ENCODE measurements at places on chromosomes 16 and 17.

GRCh38 chr16:4612977-4613635 is 1.6 kb downstream of the UBALD1 start:
- no peak for DNase-seq

GRCh38 chr16:35735403-35736251 is 2276.2 kb downstream of the TP53TG3F start:
- no peak for DNase-seq

DNA sequence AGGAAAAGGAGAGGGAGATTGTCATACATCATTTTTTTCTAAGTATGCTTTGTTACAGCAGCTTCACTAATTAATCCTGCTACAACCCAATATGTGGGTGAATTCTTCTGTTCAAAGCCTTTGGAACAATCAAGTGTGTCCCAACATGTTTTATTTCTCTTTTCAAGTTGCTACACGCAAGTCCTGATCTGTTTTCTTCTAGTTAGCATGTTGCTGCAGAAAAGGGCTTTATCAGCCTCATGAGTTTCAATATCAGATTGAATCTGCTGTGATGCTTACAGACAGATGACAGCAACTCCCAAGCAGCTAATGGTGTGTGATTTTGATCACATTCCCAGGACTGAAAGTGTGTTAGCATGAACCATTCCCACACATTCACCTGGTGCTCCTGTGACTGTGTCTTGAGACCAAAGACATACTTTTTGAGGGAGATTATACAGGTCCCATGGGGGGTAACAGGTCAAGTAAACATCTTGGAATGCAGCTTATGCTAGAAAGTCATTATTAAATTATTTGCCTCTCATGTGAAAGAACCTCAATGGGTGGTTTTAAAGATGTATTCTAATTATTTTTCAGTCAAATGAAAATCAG is 96.9 kb upstream of the KCNJ16 start:
- no peak for DNase-seq

- DNase-seq: no peak
These were observed 23.4 kb downstream of the MYO18A start for GRCh38 chr17:29156781-29157180.

GRCh38 chr17:82366749-82367148 is 4.8 kb upstream of the UTS2R start:
- DNase-seq: no peak

DNA sequence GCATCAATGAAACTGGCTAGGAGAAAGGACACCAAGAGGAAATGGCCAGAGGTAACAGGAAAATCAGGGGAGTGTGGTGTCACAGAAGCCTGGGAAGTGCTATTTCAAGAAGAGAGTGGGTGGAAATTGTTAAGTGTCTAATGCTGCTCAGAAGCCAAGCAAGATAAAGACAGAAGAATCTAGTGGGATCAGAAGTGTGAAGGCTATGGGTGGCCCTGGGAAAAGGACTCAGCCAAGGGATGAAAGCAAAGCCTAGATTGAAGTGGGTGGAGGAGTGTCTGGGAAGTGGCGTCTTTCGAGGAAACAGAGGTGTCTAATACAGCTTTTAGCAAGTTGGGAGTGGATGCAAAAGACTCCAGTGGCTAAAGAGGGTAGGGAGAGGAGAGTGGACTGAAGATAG is 13.4 kb downstream of the PDZD9 start:
- DNase-seq: no peak

- DNase-seq: no peak
These were observed 51.2 kb downstream of the SOX9 start for GRCh38 chr17:72171703-72172667.

DNA sequence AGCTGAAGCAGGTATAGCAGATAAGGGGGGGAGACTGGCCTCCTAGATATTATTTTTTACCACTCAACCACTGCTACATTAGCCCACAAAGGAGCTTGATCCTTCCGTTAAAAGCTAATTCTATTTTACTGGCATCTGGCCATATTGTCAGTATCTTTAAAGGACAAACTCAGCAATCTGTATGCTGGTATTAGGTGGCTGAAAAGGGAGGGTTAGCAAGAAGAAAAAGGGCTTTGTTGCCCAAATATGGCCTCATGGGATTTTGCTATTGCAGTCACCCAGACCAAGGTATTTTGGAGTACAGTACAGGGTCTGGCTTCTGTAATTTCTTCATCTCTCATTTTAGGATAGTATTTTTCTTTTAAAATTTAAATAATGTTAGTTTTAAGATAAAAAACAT is 14.4 kb downstream of the RFWD3 start:
- DNase-seq: no peak

DNA sequence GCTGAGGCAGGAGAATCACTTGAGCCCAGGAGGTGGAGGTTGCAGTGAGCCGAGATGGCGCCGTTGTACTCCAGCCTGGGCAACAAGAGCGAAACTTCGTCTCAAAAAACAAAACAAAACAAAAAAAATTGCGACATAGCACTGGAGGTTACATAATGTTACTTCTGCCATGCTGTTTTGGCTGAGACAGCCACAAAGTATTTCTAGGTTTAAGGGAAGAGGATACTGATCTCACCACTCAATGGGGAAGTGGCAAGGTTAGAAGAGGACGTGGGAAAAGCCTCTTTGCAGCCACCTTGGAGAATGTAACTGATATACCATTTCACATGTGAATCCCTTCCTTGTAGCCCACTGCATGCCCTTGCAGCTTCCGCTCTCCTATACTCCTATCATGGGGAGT is 131.2 kb upstream of the NLRP1 start:
- no peak for DNase-seq

- no peak for DNase-seq
These were observed 54.8 kb downstream of the NFAT5 start for GRCh38 chr16:69620573-69620972.

DNA sequence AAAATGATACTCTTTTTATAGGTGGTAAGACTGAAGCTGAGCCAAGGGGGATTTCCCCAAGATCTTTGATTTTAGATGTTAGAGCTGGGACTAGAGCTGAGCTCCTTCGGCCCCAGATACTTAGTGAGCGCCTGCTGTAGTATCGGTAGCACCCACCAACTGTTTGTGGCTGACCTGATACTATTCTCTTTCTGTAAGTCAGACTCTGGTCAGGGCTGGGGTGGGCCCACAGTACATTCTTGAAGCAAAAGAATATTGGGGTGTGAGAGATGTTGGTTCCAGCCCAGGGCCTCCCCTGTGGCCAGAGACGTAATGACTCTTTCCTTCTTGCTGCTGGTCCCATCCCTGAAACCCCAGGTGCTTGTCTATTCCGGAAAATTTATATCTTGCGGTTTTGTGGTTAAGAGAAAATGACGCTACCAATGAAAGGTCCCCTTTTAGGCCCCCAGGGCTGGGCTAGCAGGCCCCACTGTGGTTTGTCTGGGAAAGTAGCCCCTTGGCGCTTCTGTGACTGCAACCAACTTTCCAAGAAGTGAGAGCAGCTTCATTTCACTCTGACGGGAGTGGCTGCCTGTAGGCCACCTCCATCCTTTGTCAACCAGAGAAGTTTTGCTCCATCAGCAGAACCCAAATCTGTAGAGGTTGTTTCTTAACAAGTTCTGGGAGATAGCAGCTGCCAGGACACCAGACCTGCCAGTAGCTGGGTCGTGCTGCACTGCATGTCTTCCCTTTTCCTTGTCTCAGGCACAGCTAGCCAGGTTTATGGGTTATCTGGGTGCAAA is 86.4 kb upstream of the LGALS9 start:
- DNase-seq: peak; percentile 67

GRCh38 chr16:2023092-2024031 is 3.3 kb upstream of the NHERF2 start:
- DNase-seq: peak; percentile 96

- no peak for DNase-seq
These were observed 14.3 kb downstream of the ZP2 start for GRCh38 chr16:21197112-21197511.

DNA sequence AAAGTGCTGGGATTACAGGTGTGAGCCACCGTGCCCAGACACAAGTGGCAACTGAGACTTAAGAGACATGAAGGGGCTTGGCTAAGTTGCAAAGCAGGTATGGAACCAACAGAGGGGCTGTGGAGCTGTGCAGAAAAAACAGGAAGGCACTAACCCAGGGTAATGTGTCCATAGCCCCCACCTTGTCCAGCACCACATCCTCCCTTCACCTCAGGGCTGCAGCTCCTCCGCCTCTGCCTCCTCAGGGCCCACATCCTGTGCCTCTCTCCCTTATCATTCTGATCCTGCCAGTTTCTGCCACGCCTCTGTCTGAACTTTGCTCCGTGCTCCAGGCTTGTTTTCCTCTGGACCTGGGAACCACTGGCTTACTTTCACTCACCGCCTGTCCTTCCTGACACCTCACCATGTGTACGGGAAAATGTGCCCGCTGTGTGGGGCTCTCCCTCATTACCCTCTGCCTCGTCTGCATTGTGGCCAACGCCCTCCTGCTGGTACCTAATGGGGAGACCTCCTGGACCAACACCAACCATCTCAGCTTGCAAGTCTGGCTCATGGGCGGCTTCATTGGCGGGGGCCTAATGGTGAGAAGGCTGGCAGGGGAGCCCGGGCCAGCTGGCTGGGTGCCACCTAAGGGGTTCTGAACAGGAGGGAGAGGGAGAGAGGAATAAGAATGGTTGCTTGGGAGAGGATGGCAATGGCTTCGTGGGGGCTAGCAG is at the start of gene TM4SF5:
Gene TM4SF5, plus strand, starts transcription at position 368 of the 716 bp plus-strand sequence. Its CDS starts 37 bp downstream, at position 405.
- no peak for DNase-seq

DNA sequence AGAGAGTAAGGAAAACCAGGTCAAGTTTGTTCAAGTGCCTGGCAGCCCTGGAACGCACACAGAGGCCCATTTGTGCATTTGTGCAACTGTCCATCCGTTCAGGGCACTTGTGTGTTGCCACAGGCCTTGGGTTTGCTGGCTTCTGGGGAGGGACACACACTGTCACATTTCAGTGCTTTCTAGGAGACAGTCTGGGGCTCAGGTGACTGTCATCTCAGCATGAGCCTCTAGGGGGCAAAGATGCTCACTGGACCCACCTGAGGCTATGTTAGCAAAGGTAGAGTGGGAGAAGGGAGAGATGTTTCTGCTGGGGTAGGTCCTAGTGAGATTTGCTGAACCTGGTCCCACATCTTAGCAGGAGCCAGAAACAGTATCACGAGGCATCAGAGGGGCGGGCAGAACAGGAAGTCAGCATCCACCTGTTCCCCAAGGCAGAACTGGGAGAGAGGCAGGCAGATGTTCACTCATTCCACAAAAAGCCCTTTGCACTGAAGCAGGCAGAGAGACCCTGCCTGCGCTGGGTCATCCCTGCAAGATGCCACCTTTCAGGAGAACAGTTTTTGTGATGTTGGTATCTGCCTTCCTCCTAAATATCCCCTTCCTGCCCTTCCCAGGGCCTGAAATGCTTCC is 48.5 kb downstream of the RAI1 start:
- no peak for DNase-seq

DNA sequence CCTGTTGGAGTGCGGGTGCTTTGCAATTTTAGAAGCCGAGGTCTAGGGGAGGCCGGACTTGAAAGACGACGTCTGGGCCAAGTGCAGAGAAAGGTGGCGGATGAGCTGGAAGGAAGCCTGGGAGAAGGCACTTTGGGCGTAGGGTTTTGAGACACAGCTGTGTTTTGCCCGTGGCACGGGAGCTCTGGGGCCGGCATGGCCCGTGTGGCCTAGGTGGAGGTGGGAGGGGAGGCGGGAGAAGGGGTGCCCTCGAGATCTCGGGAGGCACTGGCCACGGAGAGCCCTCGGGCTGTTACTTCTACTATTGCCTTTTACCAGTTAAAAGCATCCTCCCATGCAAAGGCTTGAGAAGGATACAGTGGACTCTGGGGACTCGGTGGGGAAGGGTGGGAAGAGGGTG is 161.9 kb downstream of the FOXL1 start:
- no peak for DNase-seq

- DNase-seq: no peak
These were observed 12.5 kb downstream of the CALCOCO2 start for GRCh38 chr17:48843187-48843900.

DNA sequence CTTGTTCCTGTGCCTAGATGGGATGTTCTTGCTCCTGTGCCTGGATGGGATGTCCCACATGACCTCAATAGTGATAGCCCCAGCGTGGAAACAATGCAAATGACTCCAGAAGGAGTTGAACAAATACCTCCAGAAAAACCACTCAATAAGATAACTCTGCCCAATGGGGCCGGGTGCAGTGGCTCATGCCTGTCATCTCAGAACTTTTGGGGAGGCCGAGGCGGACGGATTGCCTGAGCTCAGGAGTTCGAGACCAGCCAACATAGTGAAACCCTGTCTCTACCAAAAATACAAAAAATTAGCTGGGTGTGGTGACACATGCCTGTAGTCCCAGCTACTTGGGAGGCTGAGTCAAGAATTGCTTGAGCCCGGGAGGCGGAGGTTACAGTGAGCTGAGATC is 15.2 kb upstream of the LITAF start:
- DNase-seq: no peak

DNA sequence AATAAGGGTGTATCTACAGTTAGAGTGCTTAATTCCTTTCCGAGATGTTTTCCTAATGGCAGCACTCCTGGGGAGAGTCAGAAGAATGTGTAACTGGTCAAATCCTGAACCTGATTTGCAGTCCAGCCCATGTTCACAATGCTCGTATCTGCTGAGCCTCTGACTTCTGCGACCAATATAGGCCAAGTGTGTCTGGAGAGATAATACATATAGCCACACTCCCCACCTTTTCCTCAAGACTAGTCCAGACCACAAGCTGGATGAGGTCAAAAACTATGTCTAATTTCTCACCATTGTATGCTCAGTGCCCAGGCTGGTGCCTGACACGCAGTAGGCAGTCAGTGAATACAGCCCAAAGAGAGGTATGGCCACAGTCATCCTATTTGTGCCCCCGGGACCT is 58.0 kb downstream of the XYLT1 start:
- no peak for DNase-seq

GRCh38 chr16:20051611-20052010 is 22.1 kb downstream of the GPR139 start:
- DNase-seq: no peak

- DNase-seq: peak; percentile 95
These were observed 83.4 kb downstream of the GAS7 start for GRCh38 chr17:10114931-10115535.

GRCh38 chr16:65212240-65212639 is 90.4 kb upstream of the CDH11 start:
- no peak for DNase-seq

DNA sequence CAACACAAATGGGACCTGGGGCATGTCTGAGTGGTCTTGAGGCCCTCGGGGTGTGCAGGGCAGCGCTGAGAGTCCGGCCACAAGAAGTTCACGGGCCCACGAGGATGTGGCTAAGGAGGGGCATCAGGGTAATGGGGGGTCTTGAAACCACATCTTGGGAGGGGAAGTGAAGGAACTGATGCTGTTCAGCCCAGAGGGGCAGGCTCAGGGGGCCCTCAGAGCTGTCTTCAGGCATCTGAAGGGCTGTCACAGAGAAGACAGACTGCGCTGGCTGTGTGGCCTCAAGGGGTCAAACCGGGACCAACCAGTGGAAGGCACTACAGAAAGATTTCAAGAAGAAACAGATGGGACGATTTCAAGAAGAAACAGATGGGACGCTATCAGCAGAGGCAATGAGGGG is 45.1 kb downstream of the ZNF423 start:
- DNase-seq: no peak

DNA sequence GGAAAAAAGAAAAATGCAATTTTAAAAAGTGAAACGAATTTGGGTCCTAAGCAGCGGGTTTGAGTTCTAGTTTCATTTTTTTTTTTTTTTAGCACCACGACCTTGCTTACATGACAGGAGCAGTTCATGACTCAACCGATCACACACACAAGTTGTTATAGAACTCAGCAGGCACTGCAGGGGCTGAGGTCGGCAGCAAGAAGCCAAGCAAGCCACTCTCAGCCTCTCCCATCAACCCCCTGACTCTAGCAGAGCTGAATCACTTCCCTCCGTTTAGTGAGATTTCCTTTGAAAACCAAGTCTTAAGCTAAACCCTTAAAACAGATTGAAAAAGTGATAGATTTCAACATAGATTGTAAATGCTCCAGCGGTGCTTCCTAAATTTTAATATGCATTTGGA is 520.8 kb downstream of the HAPSTR1 start:
- no peak for DNase-seq

Data from femur (tissue), 1 donor.